ENCODE measurements at places on chromosomes 16 and 17.

- peak; percentile 32 for DNase-seq
These were observed 3.0 kb upstream of the CHD3 start for GRCh38 chr17:7885367-7886226.

- DNase-seq = no peak
These were observed 4.9 kb upstream of the PABPN1L start for GRCh38 chr16:88871349-88871702.

- DNase-seq = peak; percentile 33
These were observed 22.4 kb downstream of the SLC35G3 start for GRCh38 chr17:35171834-35172233.

DNA sequence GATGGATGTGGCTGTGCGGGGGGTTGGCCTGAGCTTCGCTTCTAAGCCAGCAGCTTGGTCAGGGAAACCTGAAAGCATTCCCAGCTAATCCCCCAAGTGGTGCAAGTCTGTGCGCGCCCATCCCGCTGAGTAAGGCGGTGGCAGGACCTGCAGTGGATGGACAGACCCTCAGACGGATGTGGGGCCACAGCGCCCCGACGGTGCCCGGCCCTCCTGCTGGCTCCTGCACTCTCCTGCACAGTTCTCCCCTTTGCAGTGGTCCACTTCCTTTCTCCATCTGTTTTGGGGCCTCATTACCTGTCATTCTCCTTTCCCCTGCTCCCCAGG, 2.3 kb downstream of the ATP2A1 start:
- no peak for DNase-seq
